ENCODE measurements at places on chromosomes 2 and 18. TPM values are rescaled to one million over a fixed set of nuclear protein-coding genes. Genes with fewer than 3 reads are reported as not detected.

The TOGARAM2 gene
- 9.0 TPM for polyA plus RNA-seq

The TMEM150A gene
- 12.6 TPM for polyA plus RNA-seq

The MRPL30 gene
- polyA plus RNA-seq: 39.5 TPM

The TSPYL6 gene
- 0.14 TPM for polyA plus RNA-seq

The PCARE gene
- polyA plus RNA-seq: not detected

The MYO5B gene
- 2.6 TPM for polyA plus RNA-seq

The ITPRIPL1 gene
- polyA plus RNA-seq: 2.2 TPM

The VAMP5 gene
- 27.1 TPM for polyA plus RNA-seq

The FOXI3 gene
- polyA plus RNA-seq: 0.14 TPM

The ICOS gene
- polyA plus RNA-seq: not detected

The SERPINB5 gene
- polyA plus RNA-seq: not detected

The SESTD1 gene
- 57.5 TPM for polyA plus RNA-seq

The MATN3 gene
- polyA plus RNA-seq: 3.9 TPM

The ACMSD gene
- polyA plus RNA-seq: 1.1 TPM

The FBXO41 gene
- 50.6 TPM for polyA plus RNA-seq

The LIPG gene
- polyA plus RNA-seq: 7.7 TPM

The MYL1 gene
- 1.2 TPM for polyA plus RNA-seq

The CAPN13 gene
- 0.65 TPM for polyA plus RNA-seq

The FKBP7 gene
- polyA plus RNA-seq: 20.1 TPM

The ANKRD30BL gene
- 4.6 TPM for polyA plus RNA-seq

The GPR55 gene
- 0.08 TPM for polyA plus RNA-seq

The TMEM37 gene
- polyA plus RNA-seq: 4.7 TPM

The ZEB2 gene
- polyA plus RNA-seq: 208 TPM

The PROM2 gene
- polyA plus RNA-seq: 5.9 TPM

The UBXN4 gene
- polyA plus RNA-seq: 112 TPM

The SERPINB13 gene
- not detected for polyA plus RNA-seq

Measured in spinal cord (tissue), 10 donors.